ENCODE measurements at places on chromosomes 6 and 20.
A peak's percentile ranks its signal among the peaks of the same experiment; 100 is the strongest.

GRCh38 chr6:56475736-56476457 lies 166.8 kb downstream of the DST start:
- peak; percentile 39 for DNase-seq

GRCh38 chr6:168417679-168418557 lies 23.1 kb upstream of the SMOC2 start:
- DNase-seq: peak; percentile 18

DNA sequence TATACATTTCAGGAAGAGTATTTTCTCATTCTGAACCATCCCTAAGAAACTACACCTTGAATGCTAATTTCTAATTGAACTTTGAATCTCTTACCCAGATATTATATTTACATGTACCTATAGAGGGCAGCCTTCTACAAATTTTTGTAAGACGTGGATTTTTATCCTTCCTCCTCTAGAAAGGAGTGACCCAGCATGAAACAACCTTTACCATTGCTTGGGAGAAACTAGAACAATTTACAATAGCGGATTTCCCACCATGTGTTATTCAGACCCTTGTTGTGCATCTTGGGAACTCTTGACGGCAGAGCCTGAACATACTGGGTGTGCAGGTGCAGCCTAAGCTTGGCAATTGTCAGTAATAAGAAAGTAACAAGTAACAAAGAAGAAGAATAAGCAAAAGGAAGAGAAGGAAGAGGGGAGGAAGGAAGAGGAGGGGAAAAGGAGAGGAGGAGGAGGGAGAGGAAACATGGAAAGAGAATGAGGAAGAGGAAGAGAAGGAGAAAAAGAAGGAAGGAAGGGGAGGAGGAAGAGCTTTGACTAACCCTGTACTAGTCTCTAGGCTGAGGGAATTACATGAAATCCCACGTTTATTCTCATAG lies 10.8 kb upstream of the TAAR1 start:
- no peak for DNase-seq

DNA sequence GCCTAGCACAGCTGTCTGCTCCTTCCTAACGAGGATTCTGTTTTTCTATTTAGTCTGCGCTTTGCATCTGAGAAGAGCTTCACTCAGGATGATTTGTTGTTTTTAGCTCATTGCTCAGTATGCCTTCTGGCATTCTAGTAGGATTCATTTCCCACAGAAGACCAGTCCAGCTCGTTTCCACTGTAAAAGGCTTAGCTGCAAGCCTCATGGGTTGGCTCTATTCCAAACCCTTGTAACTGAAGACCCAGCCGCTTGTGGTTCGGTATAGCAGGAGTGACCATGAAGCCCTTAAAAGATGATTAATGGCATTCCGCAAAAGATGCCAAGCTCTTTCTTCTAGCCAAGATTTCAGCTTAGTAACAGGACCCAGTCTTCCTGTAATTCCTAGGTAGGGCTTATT lies 7.2 kb downstream of the ADGRF1 start:
- DNase-seq: peak; percentile 95

- DNase-seq: no peak
These were observed 54.2 kb downstream of the DSTN start for GRCh38 chr20:17624070-17624469.

DNA sequence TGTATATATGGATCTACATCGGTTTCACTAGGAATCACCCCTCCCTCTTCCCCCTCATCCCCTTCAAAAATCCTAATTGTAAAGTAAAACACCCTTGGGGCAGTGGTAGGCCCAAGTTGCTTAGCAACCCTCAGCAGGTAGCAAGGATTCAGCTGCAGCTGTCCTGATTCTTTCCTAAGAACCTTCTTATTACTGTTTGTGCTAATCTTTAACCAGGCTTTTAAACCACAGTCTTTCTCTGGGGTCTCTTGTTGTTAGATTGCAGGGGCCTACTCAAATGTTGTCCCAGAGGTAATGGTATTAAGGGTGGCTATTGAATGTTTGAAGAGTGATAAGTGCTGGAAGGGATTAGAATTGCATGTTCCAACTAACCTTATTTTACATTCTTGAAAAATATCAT lies 46.4 kb downstream of the PRL start:
- peak; percentile 93 for DNase-seq

GRCh38 chr6:35320031-35320410 lies 22.3 kb upstream of the PPARD start:
- DNase-seq: no peak

- DNase-seq: no peak
These were observed 516.5 kb downstream of the CD83 start for GRCh38 chr6:14634072-14634471.

DNA sequence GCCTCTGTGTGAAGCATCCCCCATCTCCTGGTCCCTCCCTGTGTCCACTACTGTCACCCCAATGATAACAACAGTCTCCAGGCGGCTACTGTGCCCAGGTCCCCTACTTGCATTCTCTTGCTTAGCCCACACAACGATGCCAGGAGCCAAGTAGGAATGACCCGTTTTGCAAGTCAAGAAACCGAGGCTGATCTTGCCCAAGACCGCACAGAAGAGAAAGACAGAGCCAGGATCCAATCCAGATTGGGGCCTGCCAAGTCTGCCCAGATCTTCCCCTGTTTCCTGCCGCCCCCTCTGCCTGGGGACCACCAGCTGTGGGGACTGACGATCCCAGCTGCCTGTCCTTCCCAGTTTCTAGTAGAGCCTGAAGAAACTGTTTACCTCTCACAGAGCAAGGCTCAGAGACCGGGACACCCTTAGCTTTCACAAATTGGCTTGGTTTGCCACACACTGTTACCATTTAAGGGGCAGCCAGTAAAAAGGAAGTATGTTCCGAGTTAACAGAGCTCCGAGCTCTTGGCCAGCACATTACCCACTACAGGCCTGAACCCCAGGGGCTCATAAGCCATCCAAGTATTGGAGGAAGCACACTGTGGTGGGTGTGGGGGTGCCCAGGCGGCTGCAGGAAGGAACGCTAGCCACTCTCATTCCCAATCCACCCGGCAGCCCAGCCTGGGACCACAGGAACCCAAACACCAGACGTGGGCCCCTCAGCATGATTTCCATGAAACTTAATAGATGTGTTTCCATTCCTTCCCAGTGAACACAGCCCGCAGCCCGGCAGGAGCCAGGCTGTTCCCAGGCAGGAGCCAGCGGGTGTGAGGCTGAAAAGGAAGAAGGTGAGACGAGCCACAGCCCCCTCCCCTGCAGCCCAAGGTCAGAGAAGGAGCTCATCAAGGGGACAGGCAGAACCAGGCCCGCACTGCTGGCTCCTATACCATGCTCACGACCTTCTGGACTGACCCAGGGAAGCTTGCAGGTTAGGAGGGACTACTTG lies 7.9 kb downstream of the KIAA1755 start:
- no peak for DNase-seq

GRCh38 chr6:108720827-108721226 lies 127.4 kb upstream of the ARMC2 start:
- DNase-seq: no peak

DNA sequence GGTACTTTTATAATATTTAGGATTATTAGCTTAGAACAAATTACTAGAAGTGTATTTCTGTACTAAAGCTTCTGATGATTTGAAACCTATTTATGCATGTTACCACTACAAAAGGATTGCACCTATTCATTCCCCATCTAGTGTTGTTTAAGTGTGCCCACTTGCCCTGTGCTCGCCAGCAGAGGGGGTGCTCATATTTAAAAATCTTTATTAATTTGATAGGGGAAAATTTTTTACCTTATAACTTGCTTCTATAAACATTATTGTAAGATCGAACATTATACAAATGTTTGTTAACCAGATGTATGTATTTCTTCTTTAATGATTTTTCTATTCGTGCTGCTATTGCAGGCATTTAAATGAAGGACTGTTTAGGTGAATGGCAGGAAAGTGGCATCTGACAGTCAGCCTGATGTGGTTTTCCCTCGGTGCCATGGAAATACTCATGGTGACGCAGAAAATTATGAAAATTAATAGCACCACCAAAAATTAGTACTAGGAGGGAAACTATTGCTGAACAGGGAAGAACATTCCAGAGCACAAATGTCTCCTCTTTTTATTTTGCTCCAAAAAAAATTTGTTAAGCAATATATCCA lies 44.1 kb upstream of the FNDC1 start:
- DNase-seq: no peak

DNA sequence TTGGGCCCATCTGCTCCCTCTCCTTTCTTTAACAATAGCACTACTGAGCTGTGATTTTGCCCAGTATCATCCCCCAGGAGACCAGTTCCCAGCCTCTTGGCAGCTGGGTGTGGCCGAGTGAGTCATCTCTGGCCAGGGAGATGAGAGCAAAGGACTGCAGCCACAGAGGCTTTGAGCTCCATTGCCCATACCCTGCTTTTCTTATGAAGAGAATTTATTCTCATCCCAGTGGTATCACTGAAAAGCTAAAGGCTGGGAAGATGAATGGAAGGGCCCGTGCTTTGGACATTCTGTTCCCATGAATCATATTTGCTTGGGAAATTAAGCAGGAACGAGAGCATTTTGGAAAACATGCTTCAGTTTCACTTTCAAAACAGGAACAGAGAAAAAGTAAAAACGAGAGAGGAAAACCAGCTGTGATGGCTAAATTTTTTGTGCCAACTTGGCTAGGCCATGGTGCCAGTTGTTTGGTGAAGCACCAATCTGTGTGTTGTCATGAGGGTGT lies 14.9 kb downstream of the CST3 start:
- no peak for DNase-seq

DNA sequence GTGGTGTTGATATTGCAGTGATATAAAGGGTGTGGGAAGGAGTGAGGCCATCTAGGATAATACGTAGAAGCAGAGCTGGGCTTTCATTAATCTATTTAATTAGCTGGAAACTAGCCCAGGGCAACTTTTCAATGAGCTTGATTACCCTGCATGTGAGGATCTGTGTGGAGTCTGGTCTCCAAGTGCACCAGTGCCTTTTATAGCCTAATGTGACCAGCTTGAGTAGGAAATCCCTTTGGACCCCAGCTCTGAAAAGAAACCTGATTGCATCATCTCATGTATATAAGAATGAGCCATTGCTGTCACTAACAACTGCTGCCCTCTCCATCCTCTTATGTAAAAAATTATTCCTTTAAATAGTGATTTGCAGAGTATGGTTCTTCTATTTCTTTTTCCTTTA lies 72.6 kb downstream of the CD109 start:
- DNase-seq: no peak

- no peak for DNase-seq
These were observed 2.7 kb downstream of the SLC32A1 start for GRCh38 chr20:38726804-38727606.

- no peak for DNase-seq
These were observed 3.8 kb downstream of the SLC35B2 start for GRCh38 chr6:44253307-44254101.

DNA sequence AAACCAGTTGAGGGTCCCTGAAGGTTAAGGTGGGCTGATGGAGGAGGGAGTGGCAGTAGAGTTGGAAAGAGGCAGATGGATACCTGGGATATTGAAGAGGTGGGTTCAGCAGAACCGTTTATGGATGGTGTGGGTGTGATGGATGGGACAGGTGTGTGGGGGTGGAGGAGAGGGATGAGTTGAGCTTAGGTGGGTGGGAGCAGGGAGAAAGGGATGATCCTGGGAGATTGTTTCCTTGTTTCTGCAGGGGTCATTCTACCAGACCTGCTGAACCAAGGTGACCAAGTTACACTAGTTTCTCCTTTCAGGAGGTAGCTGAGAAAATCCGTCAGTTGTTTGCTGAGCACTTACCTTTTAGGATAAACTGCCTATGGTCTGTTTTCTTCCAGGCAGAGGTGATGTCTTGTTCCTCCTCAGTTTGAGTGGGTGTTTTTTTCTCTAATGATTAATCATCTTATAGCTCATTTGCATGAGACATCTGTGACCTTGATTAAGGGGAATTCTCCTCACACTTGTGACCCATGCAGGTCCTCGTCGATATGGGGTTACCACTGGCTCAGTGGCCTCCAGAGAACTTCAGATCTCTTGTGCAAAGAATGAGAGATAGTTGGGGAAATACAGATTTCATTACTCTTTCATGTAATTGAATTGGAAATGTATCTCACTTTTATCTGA lies 53.0 kb downstream of the FARS2 start:
- no peak for DNase-seq

DNA sequence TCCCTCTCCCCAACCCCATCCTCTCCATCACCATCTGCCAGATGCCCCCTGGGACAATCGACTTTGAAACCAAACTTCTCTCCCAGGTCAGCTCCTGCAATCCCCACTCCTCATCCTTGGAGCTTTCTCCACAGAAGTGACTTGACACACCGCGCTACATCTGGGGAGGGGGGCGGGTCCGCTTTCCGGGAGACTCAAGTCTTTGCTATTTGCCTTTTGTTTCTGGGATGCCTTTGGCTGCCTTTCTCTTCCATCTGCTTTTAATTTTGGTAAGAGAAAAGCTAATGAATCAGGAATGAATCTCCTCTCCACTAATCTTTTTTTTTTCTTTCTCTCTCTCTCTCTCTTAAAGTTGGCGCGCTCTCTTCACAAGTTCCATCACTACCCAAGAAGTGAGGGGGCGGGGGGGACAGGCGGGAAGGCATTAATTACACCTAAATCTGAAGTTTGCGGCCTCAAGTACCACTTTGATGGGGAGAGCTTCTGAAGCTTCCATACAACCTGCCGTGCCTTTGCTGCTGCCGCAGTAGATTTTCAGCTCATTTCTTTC lies 664 bp upstream of the TPBG start:
- no peak for DNase-seq

- DNase-seq: peak; percentile 98
These were observed 77.7 kb downstream of the EFHC1 start for GRCh38 chr6:52497652-52498408.

GRCh38 chr6:118354641-118355040 lies 193.5 kb upstream of the PLN start:
- no peak for DNase-seq

DNA sequence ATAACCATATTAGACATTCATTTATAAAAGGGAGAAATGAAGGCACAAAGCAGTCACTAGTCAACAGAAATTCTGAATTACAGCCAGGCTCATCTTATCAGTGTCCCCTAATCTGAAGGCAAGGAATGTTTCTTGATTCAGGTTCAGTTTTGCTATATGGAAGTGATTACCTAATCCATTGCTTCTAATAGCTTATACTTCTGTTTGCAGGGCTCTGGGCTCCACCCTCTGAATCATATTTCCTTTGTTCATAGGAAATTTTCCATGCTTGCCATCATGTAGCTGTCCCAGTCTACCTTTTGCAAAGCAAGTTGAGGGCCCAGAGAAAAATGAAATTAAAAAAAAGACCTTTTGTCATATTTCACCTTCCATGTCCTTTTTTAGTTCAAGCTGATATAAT lies 96.0 kb downstream of the LCA5 start:
- no peak for DNase-seq

Measured in DMS79 (cell line).